NAMALWA (cell line): ENCODE measurements at places on chromosomes 13 and 19.

DNA sequence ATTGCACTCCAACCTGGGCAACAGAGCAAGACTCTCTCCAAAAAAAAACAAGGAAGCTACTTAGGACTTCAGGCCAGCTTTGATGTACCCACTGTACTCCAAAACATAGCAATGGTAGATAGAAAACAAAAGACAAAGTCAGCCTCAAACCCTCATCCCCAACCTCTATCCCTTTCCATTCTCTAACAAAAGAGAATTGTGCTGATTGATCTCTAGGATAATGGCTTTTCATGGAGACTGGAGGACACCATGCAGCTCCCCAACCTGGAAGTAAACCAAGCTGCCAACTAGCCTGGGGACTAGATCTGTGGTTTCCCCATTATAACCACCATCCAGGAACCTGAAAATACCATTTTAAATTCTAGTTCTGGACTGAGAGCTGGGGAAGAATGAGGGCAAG lies 4.3 kb upstream of the ZDHHC20 start:
- no peak for DNase-seq

GRCh38 chr13:31913459-31913858 lies 118.1 kb upstream of the FRY start:
- no peak for DNase-seq

DNA sequence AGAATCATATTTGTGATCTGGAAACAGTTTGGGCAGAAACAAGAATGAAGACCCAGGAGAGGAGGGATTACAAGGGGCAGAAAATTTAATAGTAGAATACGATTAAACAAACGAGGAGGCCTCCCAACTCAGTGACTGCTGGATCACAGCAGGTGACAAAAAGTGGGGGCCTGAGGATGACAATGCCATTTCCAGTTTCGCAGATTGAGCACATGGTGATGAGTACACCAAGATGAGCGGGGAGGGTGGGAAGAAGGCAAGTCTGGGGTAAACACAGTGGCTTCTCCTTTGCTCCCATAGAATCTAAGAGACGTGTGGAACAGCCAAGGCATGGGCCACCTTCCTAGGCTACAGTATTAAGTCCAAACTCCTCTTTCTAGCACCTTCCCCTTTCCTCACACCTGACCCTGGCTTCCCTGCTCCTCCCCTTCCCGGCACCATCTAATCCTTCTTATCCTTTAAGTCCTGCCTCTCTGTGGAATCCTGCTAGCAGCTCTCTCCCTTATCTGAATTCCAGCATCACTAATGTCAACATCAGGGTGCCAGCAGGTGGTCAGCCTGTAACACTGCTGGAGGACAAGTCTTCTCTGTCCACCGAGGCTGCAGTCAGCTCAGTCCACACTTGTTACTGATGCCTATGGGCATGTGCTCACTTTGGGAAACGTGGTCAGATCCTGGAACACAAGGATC lies 13.5 kb downstream of the ATP7B start:
- no peak for DNase-seq

- DNase-seq: no peak
Observed at GRCh38 chr13:52830946-52831345, 17.5 kb downstream of the PCDH8 start.

DNA sequence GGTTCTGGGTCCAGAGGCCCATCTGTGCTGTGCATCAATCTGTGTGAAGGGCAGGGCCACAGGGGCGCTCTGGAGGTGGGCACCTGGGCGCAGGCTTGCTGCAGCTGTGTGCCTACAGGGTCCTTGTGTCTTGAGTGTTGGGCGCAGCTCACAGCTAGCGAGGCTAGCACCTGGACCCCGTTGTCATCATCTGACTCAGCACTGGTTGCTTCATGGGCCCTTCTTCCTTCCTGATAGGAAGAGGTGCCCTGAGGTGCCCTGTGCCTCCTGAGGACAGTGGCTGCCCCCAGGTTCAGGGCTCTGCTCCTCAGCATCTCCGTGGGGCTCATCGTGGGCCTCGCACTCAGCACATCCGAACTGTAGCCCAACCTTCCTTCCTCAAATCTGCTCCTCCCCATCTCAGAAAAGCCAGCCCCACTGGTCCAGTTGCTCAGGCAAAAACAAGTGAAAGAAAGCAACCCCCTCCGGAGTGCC lies 54.8 kb downstream of the GATAD2A start:
- DNase-seq: peak; percentile 52

DNA sequence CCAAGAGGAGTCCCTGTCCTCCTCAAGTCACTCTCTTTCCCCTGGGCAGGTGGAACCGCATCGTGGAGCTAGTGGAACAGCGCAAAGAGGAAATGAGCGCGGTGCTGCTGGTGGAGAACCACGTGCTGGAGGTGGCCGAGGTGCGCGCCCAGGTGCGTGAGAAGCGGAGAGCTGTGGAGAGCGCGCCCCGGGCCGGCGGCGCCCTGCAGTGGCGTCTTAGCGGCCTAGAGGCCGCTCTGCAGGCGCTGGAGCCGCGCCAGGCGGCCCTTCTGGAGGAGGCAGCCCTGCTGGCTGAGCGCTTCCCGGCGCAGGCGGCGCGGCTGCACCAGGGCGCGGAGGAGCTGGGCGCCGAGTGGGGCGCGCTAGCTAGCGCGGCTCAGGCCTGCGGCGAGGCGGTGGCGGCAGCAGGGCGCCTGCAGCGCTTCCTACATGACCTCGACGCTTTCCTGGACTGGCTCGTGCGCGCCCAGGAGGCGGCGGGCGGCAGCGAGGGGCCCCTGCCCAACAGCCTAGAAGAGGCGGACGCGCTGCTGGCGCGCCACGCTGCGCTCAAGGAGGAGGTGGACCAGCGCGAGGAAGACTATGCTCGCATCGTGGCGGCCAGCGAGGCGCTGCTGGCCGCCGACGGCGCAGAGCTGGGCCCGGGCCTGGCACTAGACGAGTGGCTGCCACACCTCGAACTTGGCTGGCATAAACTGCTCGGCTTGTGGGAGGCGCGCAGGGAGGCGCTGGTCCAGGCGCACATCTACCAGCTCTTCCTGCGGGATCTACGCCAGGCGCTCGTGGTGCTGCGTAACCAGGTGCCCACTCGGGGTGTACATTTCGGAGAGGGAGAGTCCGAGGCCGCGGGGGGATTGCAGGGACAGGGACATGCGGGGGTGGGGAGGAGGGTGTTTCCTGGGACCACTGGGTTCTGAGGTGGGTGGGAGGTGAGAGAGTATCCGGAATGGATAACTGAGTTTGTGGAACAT lies 52.8 kb downstream of the SPTBN4 start:
- no peak for DNase-seq

DNA sequence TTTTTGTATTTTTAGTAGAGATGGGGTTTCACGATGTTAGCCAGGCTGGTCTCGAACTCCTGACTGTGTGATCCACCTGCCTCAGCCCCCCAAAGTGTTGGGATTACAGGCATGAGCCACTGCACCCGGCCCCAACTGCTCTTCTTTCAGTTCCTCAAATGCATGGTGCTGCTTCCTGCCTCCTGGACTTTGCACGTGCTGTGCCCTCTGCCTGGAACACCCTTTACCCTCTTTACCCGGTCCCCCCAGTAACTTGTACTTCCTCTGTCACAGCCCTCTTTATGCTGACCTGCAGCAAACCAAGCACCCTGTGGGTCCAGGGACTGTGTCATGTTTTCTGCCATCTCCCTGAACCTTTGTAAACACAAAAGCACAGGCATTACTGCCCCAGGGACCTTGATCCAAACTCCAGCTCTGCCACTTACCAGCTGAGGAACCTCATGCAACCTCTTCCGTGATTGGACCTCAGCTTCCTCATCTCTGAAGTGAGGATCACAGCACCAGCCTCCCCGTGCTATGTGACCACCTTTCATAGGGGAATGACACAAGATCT lies 3.8 kb downstream of the BLVRB start:
- DNase-seq: peak; percentile 73

DNA sequence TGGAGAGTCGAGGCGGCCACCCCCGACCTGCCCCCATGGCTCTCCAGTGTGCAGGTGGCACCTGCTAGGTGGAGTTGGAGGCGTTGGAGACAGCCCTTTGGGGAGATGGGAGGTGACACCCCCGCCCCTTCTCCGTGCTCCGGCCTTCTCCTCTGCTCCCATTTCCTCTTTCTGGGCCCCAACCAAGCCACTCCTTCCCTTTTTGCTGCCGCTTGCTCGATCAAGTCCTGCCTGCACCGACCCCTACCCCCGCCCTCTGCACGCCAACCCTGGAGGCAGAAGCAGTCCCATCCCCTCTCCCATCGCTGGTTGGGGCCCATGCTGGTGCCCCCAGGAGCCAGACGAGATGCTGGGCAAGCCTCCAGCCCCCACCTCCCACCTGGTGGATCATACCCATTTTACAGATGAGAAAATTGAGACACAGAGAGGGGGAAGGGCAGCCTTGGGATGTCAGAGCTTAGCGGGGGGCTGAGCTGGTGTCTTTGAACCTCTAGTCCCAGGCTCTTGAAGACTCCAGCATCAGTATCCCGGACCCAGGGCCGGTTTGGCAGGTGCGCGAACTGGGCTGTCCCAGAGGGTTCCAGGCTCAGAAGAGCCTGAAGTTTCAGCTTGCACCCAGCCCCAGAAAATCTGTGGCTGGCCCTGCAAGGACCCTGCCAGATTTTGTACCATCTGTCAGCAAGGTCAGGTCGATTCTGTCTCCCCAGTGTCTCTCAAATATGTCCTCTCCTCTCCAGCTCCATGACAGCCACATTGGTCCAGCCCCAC lies 10.3 kb downstream of the GNA15 start:
- no peak for DNase-seq

- DNase-seq: no peak
Observed at GRCh38 chr13:18943273-18943672, 238.4 kb downstream of the TUBA3C start.

DNA sequence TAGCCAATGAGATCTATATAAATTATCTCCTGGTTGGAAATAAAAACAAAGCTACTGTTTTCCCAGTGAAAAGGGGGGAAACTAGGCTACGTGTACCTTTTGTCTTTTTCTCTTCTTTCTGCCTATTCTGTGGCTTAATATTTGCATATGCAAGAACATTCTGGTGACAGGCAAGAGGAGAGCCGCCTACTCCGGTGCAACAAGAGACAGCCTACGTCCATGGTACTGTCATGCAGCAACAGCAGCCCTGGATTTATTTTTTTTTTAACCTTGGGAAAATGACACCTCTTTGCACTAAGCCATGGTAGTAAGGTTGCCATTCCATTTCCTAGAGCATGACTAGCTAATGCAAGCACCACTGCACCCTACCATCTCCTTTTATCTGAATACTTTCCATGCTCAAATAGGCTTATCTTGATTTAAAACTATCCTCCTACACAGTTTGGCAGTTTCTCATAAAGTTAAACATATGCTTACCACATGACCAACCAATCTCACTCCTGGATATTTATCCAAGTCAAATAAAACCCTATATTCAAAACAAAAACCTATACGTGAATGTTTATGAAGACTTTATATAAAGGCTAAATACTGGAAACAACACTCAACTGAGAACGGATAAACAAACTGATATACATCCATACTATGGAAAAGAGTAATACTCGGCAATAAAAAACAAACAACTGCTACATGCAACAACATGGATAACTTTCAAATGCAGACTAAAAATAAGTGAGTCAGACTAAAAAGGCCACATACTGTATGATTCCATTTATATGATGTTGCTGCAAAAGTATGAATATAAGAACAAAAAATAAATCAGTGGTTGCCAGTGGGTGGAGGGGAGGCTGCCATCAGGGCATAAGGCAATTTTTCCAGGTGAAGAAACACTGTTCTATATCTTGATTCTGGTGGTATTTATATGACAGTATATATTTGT lies 17.3 kb downstream of the NUFIP1 start:
- no peak for DNase-seq

- no peak for DNase-seq
Observed at GRCh38 chr19:51480590-51480989, 2.3 kb downstream of the CEACAM18 start.

DNA sequence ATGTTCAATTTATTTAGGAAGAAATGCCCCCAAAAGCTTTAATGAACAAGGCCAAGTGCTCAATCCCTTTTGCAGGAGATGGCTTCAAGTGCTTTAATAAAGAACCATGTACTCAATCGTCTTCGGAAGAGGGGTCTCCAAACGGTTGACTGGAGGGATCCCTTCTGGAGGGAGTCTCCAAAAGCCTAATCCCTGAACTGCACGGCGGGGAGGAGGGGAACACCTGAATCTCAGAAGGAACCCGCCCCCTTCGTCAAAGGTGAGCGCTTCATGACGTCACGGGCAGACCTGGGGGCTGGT lies 505 bp downstream of the PAF1 start:
- DNase-seq: no peak
